ENCODE measurements at places on chromosomes 1 and 21. TPM values are rescaled to one million over a fixed set of nuclear protein-coding genes. Genes with fewer than 3 reads are reported as not detected.
A peak's percentile ranks its signal among the peaks of the same experiment; 100 is the strongest.

DNA sequence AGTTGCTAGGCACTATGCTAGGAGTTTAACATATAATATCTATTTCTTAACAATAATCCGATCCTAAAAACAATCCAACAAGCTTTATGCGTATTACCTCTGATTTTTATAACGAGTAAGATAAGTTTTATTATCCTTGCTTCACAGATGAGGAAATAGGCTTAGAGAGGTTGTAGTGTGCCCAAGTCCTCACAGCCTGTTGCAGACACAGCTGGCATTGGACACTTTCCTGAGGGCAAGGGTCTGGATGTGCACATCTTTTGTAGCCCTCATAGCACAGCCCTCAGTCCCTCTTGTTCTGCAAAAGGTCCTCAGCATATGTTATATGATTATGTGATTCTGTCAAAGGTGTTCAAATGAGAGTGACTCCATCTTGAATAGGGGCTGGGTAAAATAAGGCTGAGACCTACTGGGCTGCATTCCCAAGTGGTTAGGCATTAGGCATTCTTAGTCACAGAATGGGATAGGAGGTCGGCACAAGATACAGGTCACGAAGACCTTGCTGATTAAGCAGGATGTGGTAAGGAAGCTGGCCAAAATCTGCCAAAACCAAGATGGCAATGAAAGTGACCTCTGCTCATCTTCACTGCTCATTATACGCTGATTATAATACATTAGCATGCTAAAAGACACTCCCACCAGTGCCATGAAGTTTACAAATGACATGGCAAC, 75.7 kb upstream of the F3 start:
- DNase-seq = no peak

DNA sequence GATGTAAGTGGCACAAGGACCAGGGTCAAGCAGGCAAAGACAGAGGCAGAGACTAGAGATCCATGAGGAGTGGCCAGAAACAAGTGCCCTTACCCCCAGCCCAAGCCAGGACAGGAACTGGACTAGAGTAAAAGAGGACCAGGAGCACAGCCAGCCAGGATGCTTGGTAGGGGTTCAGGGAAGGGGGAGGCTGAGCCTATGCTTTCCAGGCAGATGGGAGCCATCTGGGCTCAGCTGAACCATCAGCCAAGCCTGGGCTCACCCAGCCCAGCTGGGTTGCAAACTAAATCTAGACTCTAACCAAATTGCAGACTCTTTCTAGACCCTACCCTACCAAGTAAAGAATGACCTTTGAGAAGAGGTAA, 15.2 kb downstream of the PDZK1IP1 start:
- no peak for DNase-seq

DNA sequence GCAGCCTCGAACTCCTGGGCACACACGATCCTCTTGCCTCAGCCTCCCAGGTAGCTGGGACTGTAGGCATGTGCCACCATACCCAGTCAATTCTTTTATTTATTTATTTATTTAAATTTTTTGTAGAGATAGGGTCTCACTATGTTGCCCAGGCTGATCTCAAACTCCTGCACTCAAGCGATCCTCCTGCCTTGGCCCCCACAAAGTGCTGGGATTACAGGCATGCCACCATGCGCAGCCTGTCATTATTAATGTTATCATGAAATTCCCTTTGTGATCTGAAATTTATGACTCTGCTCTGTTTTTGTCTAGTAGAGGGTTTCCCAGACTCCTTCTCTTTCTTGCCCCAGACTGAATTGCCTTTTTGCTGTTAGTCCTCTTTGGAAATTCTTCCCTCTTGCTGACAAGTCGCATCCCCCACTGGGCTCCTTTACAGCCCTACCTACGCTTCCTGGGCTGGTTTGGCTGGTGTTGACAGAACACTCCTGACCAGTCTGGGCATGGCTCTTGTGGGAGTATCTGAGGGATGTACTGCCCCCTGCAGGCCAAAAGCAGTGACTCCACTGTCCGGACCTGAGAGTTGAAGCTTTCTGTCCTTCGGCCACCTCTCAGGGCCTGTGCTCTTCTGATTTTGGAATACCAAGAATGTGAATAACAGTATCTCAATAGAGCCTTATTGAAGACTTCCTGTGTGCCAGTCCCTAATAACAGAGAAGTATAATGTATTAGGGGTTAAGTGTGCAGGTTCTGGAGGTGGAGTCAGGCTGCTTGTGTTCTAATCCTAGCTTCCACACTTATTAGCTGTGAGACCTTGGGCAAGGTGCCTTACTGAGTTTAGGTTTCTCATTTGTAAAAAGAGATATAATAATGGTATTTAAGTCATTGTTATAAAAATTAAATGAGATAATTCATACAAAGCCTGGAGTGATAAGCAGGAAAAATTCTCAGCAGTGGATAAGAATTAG, 28.2 kb downstream of the TCEANC2 start:
- DNase-seq = peak; percentile 74

GRCh38 chr1:39818482-39818881, 29.8 kb upstream of the BMP8B start:
- DNase-seq = peak; percentile 87

DNA sequence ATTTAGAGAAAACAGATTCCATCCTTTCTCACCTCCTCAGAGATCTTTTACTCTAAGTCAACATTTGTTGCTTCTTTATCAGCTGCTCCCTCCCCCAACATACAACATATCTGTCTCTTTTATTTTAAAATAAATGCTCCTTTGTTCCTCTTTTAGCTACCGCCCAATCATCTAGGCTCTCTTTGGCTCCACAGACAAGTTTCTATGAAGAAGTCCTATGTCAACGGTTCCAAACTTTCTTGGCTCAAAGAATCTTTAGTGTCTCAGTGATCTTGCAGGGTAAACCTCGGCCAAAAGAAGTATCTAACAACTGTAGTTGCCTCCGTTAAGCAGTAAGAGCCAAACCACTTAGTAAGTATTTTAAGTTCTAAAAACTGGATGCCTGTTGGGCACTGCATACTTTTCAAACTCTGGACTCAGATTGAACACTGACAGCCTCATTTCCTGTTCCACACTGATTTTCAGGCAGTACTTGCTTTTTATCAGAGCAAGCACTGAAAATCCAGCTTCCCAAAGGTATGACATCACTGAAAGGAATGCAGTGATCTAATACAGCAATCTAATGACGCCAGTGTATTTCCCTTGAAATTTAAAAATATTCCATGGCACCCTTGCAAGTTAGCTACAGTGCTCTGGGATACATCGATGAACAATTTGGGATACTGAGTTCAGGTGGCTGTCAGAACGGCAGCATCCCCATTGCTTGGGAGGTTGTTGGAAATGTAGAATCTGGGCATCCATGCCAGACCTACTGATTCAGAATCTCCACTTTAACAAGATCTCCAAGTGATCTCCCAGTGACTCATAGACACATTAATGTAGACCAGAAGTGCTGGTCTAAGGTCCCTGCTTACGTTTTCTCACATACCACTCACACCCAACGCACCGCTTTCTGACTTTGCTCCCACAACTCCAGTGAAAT, 26.8 kb downstream of the EGLN1 start:
- DNase-seq = no peak

Gene RHBDL2
- 19.3 TPM for total RNA-seq

All from ureter (tissue), 1 donor.